ENCODE measurements at places on chromosomes 5 and 9.

- DNase-seq = no peak
Observed at GRCh38 chr9:36250079-36250478, 8.2 kb downstream of the GNE start.

GRCh38 chr5:31894141-31894540 lies 255.2 kb downstream of the PDZD2 start:
- no peak for DNase-seq

DNA sequence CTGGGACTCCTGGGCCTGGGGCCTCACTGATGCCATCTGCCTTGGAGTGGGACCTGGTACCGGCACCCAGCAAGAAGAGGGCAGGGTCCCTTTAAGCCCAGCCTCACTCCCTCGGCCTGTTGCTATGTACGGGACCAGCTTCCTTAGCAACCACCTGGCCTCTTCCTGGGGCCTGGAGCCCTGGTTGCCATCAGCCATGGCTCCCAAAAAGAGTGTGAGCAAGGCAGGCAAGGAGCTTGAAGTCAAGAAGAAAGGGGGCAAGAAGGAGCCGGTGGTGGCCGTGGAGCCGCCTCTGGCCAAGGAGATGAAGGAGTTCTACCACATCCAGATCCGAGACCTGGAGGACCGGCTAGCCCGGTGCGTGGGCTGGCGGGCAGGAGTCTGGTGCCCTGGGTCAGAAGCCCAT lies at the start of gene CFAP157:
Gene CFAP157, plus strand, starts transcription at position 153 of the 406 bp plus-strand sequence. Its CDS starts 44 bp downstream, at position 197.
- DNase-seq = no peak

DNA sequence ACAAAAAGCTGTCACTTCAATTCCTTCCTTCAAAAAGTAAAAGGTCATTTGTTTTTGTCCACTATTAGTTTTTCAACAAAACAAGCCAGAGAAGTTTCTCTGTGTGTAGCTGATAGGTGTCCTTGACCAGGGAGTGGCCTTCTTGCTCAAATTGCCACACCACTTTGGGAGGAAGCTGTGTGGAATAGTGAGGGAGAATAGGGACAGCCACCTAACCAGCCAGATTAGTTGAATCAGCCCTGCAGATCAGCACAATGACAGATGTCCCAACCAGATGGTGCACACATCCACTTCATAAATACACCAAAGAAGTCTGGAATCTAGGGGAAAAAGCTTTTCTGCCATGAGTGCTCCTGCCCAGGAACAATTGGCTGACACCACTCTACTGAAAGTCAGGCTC lies 37.2 kb downstream of the NREP start:
- no peak for DNase-seq

DNA sequence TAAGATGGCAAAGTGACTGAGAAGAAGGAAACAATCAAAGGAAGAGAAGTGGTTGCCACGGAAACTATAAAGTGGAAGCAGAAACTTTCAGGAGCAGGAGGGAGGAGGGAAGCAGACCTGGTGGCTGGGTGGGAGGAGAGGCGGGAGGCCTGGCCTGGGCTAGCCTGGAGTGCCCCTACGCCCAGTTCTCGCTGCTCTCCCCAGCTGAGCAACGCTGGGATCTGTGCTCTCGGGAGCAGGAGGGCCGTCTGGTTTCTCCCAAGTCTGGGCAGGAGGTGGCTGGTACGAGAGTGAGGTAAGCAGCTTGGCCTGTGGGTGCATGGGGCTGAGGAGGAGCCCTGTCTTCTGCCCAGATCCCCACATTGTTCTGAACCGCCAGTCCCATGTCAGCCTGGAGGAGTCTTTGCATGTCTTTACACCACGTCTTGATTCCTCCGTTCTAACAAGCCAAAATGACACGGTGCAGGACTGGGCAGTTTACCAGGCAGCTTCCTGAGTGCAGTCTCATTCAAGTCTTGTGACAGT lies 15.0 kb upstream of the DAB2IP start:
- DNase-seq = no peak

DNA sequence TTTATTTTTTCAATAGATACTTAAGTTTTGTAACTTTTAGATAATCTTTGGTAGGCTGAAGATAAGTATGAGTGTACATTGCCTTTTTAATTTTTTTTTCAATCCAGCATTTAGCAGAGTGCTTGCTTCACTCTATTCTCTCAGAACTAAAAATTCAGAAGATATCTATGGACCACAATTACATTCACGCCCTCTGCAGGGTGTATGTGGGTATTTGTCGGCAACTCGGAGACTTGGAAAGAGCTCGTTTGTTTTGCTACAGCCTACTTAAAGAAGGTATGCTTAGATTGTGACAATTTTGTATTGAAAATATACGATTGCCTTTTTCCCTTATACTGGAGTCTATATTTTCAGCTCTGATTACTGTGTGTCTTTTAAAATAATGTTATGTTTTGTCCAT lies 43.8 kb downstream of the ICE1 start:
- DNase-seq = no peak

All from activated CD4-positive, alpha-beta T cell treated with anti-CD3 and anti-CD28 coated beads for 48 hours (primary cell).